ENCODE measurements at places on chromosomes 1 and 21.

- no peak for DNase-seq
Measured at GRCh38 chr1:168179438-168180147, 831 bp downstream of the TIPRL start.

GRCh38 chr1:159580340-159580739, 7.3 kb upstream of the APCS start:
- DNase-seq: no peak

DNA sequence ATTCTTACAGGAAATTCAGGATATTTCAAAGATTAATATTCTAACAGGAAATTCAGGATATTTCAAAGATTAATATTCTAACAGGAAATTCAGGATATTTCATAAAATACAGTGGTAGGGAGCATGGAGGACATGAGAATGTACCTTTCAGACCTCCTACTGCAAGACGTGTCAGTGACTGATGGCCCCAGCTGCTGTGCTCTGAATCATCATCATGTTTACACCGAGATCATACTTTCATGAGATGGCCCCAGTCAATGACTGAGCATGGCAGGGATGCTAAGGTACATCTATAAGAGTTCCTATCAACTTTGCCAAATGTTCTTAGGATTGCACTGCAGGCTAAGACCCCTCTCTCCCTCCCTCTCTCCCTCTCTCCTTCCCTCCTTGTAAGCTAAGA, 69.0 kb downstream of the HFM1 start:
- no peak for DNase-seq

- no peak for DNase-seq
Measured at GRCh38 chr1:53584777-53585107, 125.5 kb downstream of the DMRTB1 start.

GRCh38 chr1:208933984-208934525, 649.5 kb upstream of the CAMK1G start:
- DNase-seq: no peak

GRCh38 chr1:91685994-91686393, 185.3 kb downstream of the CDC7 start:
- no peak for DNase-seq

DNA sequence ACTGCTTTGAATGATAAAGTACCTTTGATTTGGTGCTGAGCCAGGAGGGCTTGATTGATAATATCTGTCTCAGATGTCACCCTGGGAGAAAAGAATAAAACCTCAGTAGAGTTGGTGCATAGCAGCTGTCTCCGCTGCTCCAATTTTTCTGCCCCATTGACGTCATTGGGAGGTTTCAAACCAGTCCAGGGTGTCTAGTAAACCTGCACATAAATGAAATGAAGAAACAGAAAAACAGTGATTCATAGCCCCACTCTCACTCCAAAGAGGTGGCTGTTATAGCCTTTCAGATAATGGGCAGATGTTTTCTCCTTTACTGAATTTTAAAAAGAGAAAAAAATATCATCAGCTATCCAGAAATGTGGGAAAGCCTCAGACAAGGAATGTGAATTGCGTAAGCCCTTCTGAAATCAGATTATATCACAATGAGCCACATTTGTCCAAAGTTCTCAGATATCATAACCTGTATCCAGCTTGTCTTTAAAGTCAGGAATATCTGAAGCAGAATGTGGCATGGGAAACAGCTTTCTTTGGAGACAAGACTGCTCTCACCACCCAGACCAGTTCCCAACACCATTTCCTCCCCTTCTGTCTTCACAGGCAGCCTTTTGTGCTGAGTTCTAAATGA, 351.3 kb upstream of the SGIP1 start:
- peak; percentile 1 for DNase-seq

DNA sequence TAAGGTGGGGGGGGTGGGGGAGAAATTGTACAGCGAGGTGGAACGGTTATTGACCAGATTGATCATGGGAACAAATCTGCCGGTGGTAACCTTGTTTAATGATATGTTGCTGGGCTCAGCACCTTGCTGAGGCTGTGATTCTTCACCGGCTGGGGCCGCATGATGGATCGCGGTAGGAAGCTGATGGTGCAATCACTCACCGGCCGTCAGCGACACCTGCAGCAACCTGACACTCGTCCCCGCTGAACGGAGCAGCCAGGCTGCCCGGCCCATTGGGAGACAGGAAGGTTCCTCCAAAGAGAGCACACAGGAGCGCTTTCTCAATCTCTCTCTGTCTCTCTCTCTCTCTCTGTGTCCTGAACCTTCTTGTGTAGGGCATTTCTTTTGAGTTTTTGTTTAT, 128.5 kb upstream of the RRP15 start:
- no peak for DNase-seq

Data from activated T-helper 1 cell treated with anti-CD3 and anti-CD28 coated beads, Interleukin-2, amount 50 U/mL, for 16 hours (primary cell).